Stimulated activated naive CD8-positive, alpha-beta T cell treated with anti-CD3 and anti-CD28 coated beads, Interleukin-15, amount 100 ng/mL, for 72 hours (primary cell): ENCODE measurements at places on chromosomes 16 and 17.

- peak; percentile 89 for DNase-seq
Measured at GRCh38 chr17:64129765-64130558, at the start of gene ERN1. Gene ERN1, minus strand, starts transcription at chr17:64130144. Its CDS starts 115 bp downstream, at chr17:64130029.

GRCh38 chr17:75926456-75926855 is 14.4 kb downstream of the FBF1 start:
- no peak for DNase-seq

GRCh38 chr17:68134046-68134637 is 98.6 kb downstream of the KPNA2 start:
- no peak for DNase-seq

GRCh38 chr17:36901506-36901905 is 35.8 kb upstream of the LHX1 start:
- DNase-seq = no peak

- no peak for DNase-seq
Measured at GRCh38 chr16:83629426-83629825, 178.4 kb upstream of the HSBP1 start.

GRCh38 chr17:38733282-38733981 is 3.3 kb downstream of the CISD3 start:
- no peak for DNase-seq
